B cell (primary cell): ENCODE measurements at places on chromosomes 6 and 20.

GRCh38 chr6:150566486-150566885, 33.2 kb upstream of the PLEKHG1 start:
- no peak for DNase-seq

DNA sequence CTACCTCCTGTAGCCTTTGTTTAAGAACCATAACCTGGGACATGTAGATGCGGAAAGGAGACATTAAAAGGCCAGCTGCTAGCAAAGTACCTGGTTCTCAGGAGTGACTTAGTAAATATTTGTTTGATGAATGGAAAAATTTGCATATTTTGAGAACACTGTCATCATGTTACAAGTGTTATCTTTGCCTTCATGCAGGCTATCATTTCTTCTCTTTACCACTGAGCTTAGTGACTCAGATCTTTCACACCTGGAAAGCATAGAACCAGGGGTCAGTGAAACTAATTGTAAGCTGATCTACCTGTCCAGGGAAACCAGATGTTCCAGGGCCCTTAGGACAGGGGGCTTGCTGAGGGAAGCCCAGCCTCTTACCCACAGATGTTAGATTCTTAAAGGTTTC, 5.4 kb downstream of the ZFP57 start:
- no peak for DNase-seq

DNA sequence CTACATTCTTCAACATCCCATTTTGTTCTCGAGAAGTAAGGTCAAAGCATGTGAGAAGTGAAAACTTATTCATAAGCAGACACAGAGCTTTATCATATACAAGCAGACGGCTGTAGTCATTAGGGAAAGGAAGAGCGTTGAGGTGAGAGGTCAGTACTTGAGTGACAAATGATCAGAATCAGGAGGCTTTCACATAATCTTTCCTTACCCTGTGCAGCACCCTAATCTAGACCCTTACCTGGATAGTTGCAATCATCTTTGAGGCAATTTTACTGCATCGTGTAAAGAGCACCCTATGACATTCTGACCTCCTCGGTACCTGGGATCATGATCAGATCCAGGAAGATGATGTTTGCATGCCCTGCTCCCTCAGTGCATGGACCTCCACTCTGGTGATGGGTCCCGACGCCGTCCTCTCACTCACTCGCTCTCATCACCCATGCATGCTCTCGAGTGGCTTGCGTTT, 62.7 kb downstream of the RNF182 start:
- no peak for DNase-seq

GRCh38 chr6:168037242-168037641, 39.8 kb downstream of the KIF25 start:
- no peak for DNase-seq

- DNase-seq: no peak
Measured at GRCh38 chr6:165999279-165999678, 168.4 kb downstream of the TBXT start.

GRCh38 chr20:40575851-40576250, 113.2 kb downstream of the MAFB start:
- DNase-seq: no peak

- DNase-seq: peak; percentile 89
Measured at GRCh38 chr6:127266178-127266891, at the start of gene RNF146. RNF146 (plus strand) TSS chr6:127266864; CDS start chr6:127280339, 13,475 bp downstream.

GRCh38 chr20:18943542-18943941, 130.0 kb downstream of the SCP2D1 start:
- DNase-seq: no peak

- DNase-seq: no peak
Measured at GRCh38 chr6:55675941-55676340, 96.9 kb upstream of the HMGCLL1 start.

DNA sequence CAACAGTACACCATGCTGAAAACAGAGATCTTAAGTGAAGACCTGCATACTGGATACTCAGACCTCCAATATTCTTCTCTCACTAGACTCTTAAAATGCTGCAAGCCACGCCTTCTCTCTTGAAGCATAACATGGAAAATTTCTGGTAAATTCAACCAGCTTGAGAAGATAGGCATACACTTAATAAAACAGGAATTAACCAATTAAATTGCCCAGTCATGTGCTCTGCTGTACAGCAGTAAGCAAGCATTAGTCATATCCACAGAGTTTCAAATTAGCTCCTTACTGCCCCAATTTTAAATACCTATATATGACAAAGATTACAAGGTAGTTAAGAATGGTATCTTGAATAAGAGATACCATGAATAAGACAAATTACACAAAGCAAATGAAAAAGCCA, 53.8 kb downstream of the C6orf58 start:
- DNase-seq: no peak

DNA sequence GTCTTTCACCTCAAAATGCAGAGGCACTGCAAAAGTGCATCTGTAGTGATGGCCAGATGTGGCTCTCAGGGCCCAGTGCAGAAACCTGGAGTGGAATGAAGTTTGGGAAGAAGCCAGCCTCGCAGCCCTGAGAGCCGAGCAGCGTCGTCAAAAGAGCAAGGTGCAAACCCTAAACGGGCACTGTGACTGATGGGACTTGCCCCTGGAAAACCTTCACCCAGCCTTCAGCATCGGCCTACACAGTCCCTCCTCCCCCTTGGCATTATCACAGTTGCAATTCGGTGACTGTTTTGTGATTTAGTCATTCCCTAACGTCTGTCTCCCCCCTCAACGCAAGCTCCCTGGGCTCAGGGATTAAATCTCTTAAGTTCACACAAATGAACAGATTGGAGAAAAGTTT, 38.6 kb downstream of the TAF4 start:
- no peak for DNase-seq

DNA sequence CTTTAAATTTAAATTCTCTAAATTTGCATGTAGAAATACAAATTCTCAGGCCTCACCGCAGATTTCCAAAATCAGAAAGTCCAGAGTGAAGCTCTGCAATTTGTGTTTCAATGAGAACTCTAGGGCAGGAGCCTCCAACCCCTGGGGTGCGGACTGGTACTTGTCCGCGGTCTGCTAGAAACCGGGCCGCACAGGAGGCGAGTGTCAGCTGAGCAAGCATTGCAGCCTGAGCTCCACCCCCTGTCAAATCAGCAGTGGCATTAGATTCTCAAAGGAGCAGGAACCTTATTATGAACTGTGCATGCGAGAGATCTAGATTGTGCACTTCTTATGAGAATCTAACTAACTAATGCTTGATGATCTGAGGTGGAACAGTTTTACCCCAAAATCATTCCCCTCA, 203.0 kb upstream of the PCSK2 start:
- no peak for DNase-seq

DNA sequence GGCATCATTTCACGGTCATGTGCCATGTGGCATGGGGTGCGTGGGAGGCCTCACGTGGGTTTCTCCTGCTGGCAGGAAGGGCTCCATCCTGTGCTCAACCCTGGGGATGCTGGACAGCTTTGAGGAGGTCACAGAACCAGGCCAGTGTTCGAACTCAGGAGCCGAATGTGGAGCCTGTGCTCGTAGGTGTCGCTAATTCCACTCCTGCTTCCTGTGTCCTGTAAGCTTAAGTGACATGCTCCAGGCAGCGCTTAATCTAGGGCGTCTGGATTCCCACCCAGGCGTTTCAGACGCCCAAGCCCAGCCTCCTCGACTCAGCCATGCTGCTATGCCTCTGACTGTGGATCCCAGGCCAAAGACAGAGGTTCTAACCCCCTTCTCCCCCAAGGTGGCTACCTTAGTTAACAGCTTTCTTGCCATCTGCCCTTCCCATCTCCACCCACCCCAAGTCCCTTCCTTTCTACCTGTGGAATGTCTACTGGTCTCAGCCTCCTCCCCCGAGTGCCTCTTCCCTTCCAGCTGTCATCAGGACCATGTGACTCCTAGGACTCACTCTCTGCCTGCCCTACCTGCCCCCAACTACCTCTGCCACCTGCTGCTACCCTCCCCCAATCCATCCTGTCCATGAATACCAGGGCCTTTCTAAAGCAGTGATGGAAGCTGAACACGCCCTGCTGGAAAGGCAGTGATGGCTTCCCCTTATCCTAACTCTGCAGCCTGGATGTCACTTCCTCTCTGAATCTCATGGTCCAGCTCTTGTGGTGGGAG, 255.1 kb downstream of the CDH26 start:
- no peak for DNase-seq

DNA sequence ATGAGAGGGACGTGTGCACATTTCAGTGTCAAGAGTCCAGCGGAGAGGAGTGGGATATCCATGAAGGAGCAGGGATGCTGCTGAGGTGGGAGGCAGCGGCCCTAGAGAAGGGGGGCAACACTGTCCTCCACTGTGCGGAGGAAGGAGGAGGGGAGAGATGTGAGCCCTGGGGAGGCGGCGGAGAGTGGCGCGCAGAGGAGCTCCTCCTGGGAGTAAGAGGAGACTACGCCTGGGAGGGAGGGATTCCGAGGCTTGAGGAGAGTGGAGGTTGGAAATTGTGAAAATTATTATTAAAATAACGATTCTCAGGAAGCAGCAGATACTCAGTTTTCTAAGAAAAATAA, 142.7 kb downstream of the CEP57L1 start:
- no peak for DNase-seq
